Type B pancreatic cell (in vitro differentiated cells): ENCODE measurements at places on chromosomes 13 and 19. TPM values are rescaled to one million over a fixed set of nuclear protein-coding genes. Genes with fewer than 3 reads are reported as not detected.

- DNase-seq: no peak
These were observed 73.1 kb downstream of the EPS15L1 start for GRCh38 chr19:16398530-16399249.

GRCh38 chr13:99144306-99144705 lies 56.3 kb upstream of the UBAC2 start:
- no peak for DNase-seq

DNA sequence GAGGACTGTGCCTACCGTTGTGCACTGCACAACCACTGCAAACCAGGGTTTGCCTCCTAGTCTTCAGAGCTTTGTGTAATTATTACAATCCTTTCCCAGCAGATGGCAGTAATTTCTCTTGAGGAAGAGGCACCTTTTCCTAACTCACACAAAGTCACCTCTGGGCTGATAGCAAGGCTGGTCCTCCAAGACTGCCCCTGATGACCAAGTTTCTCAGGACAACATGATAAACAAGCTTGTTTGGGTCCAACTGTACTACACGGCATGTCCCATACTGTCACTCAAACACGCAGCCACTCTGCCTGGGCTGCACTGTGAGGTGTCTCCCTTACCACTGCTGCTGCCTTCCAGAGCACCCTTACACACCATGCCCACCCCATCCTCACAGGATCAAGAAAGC lies 39.3 kb downstream of the RFXAP start:
- no peak for DNase-seq

GRCh38 chr13:29961036-29961670 lies 110.7 kb upstream of the UBL3 start:
- DNase-seq: no peak

DNA sequence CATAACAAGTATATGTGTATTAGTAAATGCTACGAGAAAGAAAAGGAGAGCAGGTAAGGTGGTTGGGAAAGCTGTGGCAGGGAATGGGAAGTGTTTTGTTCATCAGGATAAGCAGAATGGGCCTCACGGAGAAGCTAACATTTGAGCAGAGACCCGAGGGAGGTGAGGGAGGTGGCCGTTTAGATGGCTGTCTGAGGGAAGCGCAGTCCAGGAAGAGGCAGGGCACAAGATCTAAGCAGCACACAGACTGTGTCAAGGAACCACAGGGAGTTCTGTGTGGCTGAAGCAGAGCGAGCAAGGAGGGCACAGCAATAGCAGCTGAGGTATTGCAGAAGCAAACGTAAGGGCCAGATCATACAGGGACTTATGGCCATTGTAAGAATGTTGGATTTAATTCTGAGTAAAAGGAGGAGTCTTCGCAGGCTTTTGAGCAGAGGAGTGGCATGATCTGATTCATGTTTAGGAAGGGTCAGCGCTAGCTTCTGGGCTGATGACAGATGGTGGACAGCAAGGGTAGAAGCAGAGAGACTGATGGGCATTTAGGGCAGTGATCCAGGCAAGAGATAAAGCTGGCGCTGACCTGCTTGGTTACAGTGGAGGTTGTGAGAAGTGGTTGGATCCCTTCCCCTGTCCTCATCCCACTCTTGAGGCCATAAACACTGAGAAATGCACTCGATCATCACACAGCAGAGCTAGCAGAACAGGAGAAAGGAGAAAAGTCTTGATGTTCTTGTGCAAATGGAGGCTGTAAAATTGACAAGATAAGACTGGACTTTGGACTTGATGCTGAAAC lies 199.9 kb downstream of the LACC1 start:
- no peak for DNase-seq

DNA sequence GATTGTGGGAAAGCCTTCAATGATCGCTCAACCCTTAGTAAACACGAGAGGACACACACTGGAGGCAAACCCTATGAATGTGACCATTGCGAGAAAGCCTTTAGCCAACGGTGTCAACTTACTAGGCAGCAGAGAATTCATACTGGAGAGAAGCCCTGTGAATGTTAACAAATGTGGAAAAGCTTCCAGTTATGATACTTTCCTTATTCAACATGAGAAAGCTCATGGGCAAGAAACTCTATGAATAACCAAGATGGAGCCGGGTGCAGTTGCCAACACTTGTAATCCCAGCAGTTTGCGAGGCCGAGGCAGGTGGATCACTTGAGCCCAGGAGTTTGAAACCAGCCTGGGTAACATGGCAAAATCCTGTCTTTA lies 15.8 kb upstream of the ZNF8 start:
- DNase-seq: no peak

DNA sequence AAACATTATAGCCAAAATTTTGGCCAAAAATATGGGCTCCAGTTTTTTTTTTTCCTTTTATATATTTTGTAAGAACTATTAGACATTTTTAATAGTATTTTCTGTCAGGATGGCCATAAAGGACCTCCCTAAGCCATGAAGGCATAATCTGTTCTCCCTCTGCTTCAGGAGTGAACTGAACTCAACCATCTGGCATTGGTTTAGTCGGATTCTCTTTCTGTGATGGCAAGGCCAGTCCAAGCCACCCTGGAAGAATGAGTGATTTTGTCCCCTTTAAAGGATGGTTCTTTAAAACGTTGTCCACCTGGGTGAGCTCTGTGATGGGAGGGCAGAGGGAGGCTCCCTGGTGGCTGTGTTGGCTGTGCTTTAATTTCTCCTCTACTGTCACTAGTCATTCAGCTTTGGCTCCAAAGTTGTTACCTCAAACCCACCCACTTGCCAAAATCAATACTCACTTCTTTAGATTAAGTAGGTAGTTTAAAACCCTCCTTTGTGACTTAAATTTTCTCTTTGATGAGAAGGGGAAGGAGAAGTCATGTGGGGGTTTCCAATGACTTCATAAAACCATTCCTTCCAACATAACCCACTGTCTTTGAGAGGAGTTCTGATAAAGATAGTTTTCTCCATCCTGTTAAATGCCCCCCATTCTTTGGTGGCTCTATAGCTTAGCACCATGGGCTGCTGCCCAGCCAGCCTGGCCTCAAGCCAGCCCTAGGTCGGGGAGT lies 4.4 kb downstream of the TNFRSF19 start:
- DNase-seq: no peak

DNA sequence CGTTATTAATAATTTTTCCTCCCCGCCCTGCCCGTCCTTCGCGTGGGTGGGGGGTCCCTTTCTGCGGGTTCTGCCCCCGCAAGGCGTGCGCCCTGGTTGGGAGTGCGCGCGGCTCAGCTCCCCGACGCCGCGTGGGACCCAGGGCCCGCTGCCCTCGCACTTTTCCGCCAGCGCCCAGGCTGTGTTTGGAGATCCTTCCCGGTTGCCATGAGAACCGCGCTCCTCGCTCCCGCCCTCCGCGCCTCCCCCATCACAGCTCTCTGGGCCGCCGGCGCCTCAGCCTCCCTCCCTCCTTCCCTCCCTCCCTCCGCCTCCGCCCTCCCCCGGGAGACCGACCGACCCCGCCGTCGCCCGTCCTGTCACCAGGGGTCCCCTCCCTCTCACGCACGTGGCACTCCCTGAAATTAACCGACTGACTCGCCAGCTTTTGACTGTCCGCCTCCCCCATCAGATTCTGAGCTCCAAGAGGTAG lies 2.4 kb upstream of the SSBP4 start:
- DNase-seq: peak; percentile 89

GRCh38 chr19:40552848-40553247 lies 23.8 kb upstream of the SHKBP1 start:
- no peak for DNase-seq

GRCh38 chr19:40147693-40148347 lies 43.4 kb upstream of the MAP3K10 start:
- DNase-seq: peak; percentile 27

DNA sequence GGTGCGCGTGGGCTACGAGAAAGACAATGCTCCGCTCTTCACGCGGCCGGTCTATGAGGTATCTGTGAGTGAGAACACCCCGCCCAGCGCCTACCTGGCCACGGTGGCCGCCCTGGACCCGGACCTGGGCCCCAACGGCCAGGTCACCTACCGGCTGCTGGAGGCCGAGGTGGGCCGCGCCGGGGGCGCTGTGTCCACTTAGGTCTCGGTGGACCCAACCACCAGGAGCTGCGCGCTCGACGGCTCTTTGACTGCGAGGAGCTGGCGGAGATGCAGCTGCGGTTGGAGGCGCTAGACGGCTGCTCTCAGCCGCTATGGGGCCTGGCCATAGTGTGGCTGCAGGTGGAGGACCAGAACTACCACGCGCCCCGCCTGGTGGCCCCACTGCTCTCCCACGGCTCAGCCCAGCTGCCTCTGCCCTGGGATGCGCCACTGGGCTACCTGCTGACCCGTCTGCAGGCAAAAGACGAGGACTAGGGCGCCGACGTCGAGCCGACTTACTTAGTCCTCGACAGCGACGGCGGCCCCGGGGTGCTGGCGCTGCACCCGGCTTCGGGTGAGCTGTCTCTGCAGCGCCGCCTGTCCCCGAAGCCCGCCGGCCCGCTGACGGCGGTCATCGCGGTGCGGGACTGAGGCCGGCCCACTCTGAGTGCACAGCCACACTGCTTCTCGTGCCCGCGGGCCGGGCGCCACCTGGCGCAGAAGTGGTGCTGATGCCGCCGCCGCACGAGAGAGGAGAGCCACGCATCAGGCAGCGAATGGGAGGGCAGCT lies 173.0 kb downstream of the OLFM4 start:
- DNase-seq: peak; percentile 71

- no peak for DNase-seq
These were observed at the start of gene MOB3A for GRCh38 chr19:2096034-2096479. Gene MOB3A, minus strand, starts transcription at chr19:2096326. Its CDS starts 17,766 bp downstream, at chr19:2078560.

- no peak for DNase-seq
These were observed 308.0 kb downstream of the OLFM4 start for GRCh38 chr13:53336441-53337160.

GRCh38 chr19:38291855-38292254 lies 12.2 kb upstream of the C19orf33 start:
- DNase-seq: no peak

DNA sequence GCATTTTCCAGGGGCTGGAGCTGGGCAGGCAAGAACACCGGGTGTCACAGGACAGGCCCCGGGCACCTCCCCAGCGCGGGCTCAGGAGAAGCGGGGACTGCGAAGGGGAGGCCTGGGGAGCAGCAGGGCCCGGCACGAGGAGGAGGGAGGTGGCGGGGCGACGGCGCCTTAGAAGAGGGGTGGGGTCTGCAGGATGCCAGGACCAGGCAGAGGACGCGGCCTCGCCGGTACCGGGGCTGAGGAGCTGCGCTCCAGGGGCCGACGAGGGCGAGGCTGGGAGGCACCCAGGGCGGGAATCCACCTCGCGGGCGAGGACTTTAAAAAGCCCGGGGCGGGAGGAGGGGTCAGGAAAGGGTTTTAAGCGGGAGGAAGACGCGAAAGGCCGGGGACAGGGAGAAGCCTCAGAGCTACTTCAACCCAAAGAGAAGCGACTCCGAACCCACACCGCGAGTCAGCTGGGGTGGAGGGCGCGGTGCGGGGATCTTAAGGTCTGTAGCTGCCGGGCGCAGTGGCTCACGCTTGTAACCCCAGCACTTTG lies 665 bp downstream of the ZNF347 start:
- peak; percentile 70 for DNase-seq

CYP4F2 gene
- total RNA-seq: not detected in 2 replicates

DHDH gene
- 1.4 and 3.4 TPM in 2 replicates for total RNA-seq

EHD2 gene
- total RNA-seq: 10.3 and 21.0 TPM in 2 replicates

IL12RB1 gene
- not detected in 2 replicates for total RNA-seq

URAD gene
- 0.93 TPM in 1 of 2 replicates, not detected in the other for total RNA-seq

KCNJ14 gene
- total RNA-seq: 1.8 TPM in 2 replicates

TRAPPC2B gene
- 11.9 and 12.3 TPM in 2 replicates for total RNA-seq

FSD1 gene
- 4.8 and 26.3 TPM in 2 replicates for total RNA-seq
